Caki2 (cell line): ENCODE measurements at places on chromosomes 5 and 9. TPM values are rescaled to one million over a fixed set of nuclear protein-coding genes. Genes with fewer than 3 reads are reported as not detected.

The IL4 gene
- total RNA-seq = not detected in 2 replicates

The MCTP1 gene
- total RNA-seq = 34.4 and 42.4 TPM in 2 replicates

The PCDHAC2 gene
- total RNA-seq = 2.8 and 4.6 TPM in 2 replicates

The MLANA gene
- not detected in 2 replicates for total RNA-seq

The WDR31 gene
- 4.1 and 7.8 TPM in 2 replicates for total RNA-seq

The PCDHGA11 gene
- not detected in 2 replicates for total RNA-seq

The UNC13B gene
- total RNA-seq = 1.4 and 1.6 TPM in 2 replicates

The KLF9 gene
- total RNA-seq = 0.35 and 1.1 TPM in 2 replicates

The ARL10 gene
- total RNA-seq = not detected in 2 replicates

The PCDHA10 gene
- total RNA-seq = 0.03 and 0.06 TPM in 2 replicates

The TERT gene
- total RNA-seq = 0.03 and 3.9 TPM in 2 replicates

The ARID3C gene
- total RNA-seq = not detected in 2 replicates

The ZNF483 gene
- 0.96 and 3.1 TPM in 2 replicates for total RNA-seq

The JADE2 gene
- 36.4 and 36.9 TPM in 2 replicates for total RNA-seq

The NR3C1 gene
- total RNA-seq = 11.9 and 13.8 TPM in 2 replicates

The TAL2 gene
- not detected in 2 replicates for total RNA-seq

The ANKRD33B gene
- 8.5 and 9.3 TPM in 2 replicates for total RNA-seq

The FBP2 gene
- not detected in 2 replicates for total RNA-seq

The HNRNPAB gene
- total RNA-seq = 166 and 175 TPM in 2 replicates

The CNTLN gene
- 6.0 and 8.3 TPM in 2 replicates for total RNA-seq

The BRINP1 gene
- 3.7 and 6.7 TPM in 2 replicates for total RNA-seq

The PCDHGA12 gene
- not detected in 2 replicates for total RNA-seq

The SCGB3A1 gene
- not detected in 2 replicates for total RNA-seq

The SLC46A2 gene
- total RNA-seq = not detected in 2 replicates

The IL13 gene
- not detected in 2 replicates for total RNA-seq

The GFPT2 gene
- 3.7 and 5.2 TPM in 2 replicates for total RNA-seq

The ADRA1B gene
- total RNA-seq = 25.0 and 28.4 TPM in 2 replicates

The MEIKIN gene
- not detected in 2 replicates for total RNA-seq

The ZBED3 gene
- total RNA-seq = 0.14 TPM in 1 of 2 replicates, not detected in the other

The NELFB gene
- 84.1 and 92.6 TPM in 2 replicates for total RNA-seq

The RMRP gene
- total RNA-seq = 4,579 and 6,436 TPM in 2 replicates

The GSN gene
- total RNA-seq = 8.7 and 13.8 TPM in 2 replicates

The SVEP1 gene
- 1.8 and 3.2 TPM in 2 replicates for total RNA-seq

The MRRF gene
- total RNA-seq = 52.6 and 66.4 TPM in 2 replicates

The GAPVD1 gene
- 11.2 and 32.6 TPM in 2 replicates for total RNA-seq

The GBGT1 gene
- not detected in 2 replicates for total RNA-seq

The FST gene
- not detected in 2 replicates for total RNA-seq

The CDK7 gene
- total RNA-seq = 31.2 and 61.3 TPM in 2 replicates

The ZNF474 gene
- 0.96 and 4.9 TPM in 2 replicates for total RNA-seq

The LTC4S gene
- total RNA-seq = 1.3 TPM in 1 of 2 replicates, not detected in the other

The EIF4EBP3 gene
- 1.1 TPM in 1 of 2 replicates, not detected in the other for total RNA-seq

The SLC6A18 gene
- total RNA-seq = not detected in 2 replicates

The MYORG gene
- 0.03 TPM in 1 of 2 replicates, not detected in the other for total RNA-seq

The SLC44A1 gene
- total RNA-seq = 19.6 and 35.6 TPM in 2 replicates

The GOLM1 gene
- 44.4 and 57.4 TPM in 2 replicates for total RNA-seq

The LIX1 gene
- total RNA-seq = not detected in 2 replicates

The PHYHD1 gene
- total RNA-seq = not detected in 2 replicates

The CCDC180 gene
- total RNA-seq = 2.5 and 2.7 TPM in 2 replicates

The ACOT12 gene
- not detected in 2 replicates for total RNA-seq

The C9orf153 gene
- total RNA-seq = not detected in 2 replicates

The TTC23L gene
- total RNA-seq = 0.74 TPM in 1 of 2 replicates, not detected in the other

The SERF1A gene
- total RNA-seq = 7.8 and 9.0 TPM in 2 replicates

The LYSMD3 gene
- 2.9 and 6.2 TPM in 2 replicates for total RNA-seq

The OR1Q1 gene
- not detected in 2 replicates for total RNA-seq

The C5orf58 gene
- not detected in 2 replicates for total RNA-seq

The FREM1 gene
- not detected in 2 replicates for total RNA-seq

The REEP2 gene
- 1.5 and 8.9 TPM in 2 replicates for total RNA-seq
